ENCODE measurements at places on chromosomes 2 and 18.

- DNase-seq, result no peak
These were observed 9.9 kb upstream of the INO80C start for GRCh38 chr18:35507623-35508022.

DNA sequence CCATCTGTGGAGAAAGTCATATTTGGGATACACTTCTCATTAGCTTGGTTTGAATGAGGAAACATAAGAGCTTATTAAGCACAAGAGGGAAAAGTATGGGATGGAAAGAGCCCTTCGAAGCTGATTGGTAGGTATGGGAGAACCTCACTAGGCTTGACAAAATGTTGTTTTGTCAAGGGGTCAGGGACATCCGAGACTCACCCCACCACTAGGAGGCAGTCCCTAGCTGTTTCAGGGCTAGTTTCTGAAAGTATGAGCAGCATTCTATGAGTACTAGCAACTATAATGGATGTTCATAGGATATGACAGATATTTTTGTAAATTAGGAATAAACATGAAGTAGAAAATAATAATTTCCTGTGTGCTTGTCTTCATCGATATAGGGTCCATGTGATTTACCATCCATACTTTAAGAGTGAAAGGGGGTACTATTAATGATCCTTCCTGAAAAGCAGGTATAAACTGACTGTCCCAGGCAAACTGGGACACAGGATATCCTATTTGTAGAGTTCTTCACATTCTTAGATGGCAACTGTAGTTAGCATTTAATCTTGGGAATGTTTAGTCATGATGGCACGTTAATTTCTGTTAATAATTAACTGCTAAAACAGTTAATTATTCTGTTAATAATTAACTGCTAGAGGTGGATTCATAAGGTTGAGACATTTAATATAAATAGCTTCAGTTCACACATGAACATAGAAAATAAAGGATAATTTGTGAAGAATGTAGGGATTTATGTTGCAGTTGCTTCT is 28.4 kb downstream of the OTX1 start:
- no peak for DNase-seq

- DNase-seq, result no peak
These were observed 217.6 kb upstream of the SPRED2 start for GRCh38 chr2:65649811-65650589.

DNA sequence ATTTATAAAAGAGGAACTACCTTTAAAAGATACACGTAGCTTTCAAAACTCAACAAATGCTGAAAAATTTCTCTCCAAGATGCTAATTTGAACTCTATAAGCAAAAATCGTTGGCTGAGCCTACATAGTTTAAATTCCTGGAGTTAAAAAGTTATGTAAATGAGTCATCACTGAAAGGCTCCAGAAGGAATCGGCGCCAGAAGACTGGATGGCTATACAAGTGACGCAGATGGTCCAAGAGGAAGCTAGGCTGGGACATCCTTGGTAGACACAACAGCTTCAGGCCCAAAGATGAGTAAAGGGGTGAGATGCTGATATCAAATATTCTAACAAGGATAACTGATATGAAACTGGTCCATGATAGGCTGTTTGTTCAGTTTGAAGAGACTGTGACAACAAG is 22.8 kb upstream of the DNAH6 start:
- no peak for DNase-seq

GRCh38 chr2:138536302-138536701 is 34.7 kb downstream of the SPOPL start:
- no peak for DNase-seq

- no peak for DNase-seq
These were observed 44.2 kb upstream of the FZD5 start for GRCh38 chr2:207813942-207814341.

GRCh38 chr2:148391324-148391723 is 253.2 kb upstream of the EPC2 start:
- DNase-seq, result no peak

DNA sequence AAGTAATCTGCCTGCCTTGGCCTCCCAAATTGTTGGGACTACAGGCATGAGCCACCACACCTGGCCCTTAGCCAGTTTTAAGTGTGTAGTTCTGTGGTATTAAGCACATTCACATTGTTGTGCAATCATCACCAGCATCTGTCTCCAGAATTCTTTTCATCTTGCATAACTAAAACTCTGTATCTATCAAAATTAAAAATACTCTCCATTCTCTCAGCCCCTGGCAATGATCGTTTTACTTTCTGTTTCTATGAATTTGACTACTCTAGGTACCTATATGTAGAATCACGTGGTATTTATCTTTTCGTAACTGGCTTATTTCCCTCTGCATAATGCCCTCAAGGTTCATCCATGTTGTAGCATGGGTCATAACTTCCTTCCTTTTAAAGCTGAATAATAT is 45.5 kb upstream of the CAVIN2 start:
- no peak for DNase-seq

DNA sequence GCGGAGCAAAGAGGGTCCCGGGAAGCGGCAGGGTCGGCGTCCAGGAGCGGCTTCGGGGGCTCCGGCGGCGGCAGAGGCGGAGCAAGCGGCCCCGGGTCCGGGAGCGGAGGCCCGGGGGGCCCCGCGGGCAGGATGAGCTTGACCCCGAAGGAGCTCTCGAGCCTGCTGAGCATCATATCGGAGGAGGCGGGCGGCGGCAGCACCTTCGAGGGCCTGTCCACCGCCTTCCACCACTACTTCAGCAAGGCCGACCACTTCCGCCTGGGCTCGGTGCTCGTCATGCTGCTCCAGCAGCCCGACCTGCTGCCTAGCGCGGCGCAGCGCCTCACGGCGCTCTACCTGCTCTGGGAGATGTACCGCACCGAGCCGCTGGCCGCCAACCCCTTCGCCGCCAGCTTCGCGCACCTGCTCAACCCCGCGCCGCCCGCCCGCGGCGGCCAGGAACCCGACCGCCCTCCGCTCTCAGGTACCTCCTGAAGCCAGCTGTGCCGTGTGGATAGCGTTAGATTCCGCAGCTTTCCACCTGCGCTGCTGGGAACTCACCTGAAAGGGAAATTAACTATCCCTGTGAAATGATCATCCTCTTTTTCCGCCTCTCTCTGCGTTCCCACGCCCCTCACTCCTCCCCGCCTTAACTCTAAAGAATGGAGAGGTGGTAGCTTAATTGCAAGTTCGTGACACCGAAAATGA is 472 bp downstream of the CNOT11 start:
- DNase-seq, result no peak

GRCh38 chr2:96143848-96144480 is 1.3 kb downstream of the DUSP2 start:
- peak; percentile 76 for DNase-seq

DNA sequence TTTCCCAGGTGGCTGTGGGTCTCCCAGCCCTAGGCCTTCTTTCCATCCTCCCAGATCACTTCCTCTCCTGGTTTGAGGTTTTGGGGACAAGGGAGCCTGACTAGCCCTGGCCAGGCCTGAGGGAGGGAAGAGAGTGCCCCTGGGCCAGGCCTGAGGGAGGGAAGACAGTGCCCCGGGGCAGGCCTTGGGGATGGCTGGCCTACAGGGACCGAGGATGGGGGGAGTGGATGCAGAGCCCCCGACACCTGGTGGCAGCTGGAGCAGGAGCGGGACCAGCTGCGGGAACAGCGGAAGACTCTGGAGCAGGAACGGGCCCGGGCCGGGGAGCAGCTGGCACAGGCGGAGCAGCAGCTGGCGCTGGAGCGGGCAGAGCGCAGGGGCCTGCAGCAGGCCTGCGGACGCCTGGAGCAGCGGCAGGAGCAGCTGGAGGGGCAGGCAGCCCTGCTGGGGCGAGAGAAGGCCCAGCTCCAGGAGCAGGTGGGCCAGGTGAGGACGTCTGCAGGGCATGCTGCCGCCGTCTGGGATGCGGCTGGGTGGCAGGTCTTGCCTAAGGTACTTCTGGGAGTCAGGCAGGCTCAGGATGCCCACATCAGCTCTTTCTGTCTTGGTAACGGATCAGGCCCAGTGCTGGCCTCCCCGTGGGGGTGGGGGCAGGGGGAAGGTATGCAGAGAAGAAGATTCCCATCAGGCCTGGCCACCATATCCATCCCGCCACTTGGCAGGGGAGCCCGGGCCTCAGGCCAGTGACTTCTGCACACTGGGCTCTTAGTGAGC is 29.2 kb downstream of the CROCC2 start:
- no peak for DNase-seq

DNA sequence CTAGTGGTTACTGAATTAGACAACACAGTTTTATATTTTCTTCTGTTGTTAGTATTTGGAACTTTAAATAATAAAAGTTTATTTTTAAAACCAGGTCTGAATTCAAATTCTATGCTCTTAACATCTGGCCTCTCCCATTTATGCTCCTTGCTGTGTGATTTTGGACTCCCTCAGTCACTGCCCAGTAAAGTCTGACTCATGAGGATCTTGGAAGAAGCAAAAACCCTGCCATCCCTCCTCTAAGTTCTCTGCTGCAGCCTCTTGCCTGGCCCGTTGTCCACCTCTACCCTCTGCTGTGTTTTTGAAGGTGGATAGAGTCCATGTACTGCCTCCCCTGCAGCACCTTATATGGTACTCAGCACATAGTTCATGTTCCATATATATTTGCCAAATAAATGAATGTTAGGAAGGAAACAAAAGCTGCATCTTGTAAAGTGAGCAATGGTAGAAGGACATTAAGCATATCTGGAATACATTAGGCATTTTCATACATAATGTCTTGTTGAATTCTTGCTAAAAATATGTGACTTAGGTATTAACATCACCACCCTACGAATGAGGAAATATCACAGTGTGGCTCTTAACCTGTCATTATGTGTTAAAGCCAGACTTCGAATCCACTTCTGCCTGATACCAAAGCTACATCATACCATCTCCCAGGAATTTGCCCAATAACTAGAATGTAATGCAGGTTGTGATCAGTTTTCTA is 62.1 kb downstream of the THNSL2 start:
- DNase-seq, result no peak

DNA sequence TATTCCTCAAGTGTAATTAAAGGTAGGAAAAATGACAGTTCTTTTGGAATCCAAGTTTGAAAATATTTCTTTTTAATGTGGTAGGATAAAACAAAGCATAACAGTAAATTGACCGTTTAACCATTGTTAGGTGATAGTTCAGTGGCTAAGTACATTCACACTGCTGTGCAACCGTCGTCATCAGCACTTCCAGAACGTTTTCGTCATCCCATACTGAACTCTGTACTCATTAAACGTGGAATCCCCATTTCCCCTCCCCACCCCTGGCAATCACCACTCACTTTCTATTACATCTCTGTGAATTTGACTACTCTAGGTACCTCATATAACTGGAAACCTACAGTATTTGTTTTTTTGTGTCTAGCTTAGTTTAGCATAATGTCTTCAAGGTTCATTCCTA is 32.9 kb upstream of the FZD5 start:
- DNase-seq, result no peak

GRCh38 chr2:85814802-85815550 is 61.2 kb downstream of the ATOH8 start:
- DNase-seq, result peak; percentile 20

DNA sequence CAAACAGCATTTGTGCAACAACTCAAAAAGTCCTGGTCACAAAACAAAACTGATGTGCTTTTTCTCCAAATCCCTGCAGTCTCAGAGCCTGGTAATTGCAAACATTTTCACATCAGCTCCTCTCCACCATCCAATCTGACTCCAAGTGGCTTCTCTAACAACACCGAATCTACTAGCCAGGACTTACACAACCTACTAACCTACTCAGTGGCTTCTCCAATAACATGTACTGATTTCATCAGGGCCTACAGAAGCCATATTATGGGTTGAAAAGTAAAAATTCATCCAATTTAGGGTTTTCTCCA is 104.3 kb downstream of the COLEC12 start:
- no peak for DNase-seq
